ENCODE measurements at places on chromosomes 12 and 14.

DNA sequence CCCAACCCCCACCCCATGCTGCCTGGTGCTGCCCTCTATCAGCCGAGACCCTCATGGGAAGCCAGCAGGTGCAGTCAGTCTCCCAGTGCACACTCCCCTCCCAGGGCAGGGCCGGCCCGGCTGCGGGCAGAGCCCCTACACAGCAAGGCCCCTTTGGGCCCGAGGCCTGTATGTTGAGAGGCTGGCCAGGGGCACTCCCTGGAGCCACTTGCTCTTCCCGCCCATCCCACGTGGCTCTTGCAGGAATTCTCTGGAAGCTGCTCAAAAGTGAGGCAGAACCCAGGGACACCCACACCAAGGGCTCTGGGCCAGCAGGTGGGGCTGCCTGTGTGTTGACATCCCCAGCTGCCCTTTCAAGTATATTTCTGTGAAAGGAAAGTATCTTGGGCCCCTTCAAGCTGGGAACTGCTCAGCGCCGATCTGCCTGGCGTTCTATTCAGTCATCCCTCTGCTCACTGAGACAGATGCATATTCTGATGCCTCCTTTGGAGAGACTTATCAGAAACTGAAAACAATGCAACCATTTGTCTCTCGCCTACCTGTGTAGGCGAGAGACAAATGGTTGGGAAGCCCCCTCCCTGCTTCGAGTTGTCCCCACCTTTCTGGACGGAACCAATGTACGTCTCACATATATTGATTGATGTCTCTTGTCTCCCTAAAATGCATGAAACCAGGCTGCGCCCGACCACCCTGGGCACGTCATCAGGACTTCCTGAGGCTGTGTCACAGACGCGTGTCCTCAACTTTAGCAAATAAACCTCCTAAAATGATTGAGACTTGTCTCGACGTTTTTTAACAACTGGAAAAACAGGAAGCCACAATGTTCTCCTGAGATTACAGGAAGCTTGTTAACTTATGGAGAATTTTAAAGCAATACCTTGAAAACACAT is 6.0 kb downstream of the GPR132 start:
- no peak for DNase-seq

- DNase-seq: no peak
Measured at GRCh38 chr14:61549425-61549824, 145.9 kb upstream of the HIF1A start.

DNA sequence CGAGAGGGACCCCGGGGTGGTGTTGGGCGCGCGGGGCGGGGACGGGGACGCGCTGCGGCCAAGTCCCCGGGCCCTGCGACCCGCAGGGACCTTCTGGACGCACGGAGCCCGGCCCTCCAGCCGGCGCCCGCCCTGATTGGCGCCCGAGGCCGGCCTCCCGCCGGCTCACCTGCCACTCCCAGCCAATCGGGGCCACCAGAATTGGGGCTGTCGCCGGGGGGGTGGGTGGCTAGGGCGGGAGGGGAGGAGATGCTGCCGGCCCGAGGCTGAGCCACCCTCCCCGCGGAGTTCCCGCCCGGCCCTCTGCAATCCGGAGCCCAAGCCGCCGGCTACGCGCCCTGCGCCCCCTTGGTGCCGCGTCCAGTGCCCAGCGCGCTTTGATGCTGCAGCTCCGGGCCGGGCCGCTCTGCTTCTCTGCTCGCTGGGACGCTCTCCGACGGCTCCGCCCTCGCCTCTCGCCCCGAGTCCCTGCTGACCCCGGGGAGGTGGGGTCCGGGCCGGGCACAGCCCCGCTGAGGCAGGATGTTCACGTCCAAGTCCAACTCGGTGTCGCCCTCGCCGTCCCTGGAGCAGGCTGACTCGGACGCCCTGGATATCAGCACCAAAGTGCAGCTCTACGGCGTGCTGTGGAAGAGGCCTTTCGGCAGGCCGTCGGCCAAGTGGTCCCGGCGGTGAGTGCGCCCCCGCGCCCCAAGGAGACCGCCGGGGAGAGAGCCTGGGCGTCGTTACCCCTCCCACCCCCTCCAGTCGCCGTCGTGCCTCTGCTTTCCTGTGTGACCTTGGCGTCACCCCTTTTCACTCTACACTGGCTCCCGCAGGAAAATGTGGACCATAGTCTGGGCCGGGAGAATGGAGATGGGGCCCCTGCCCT is at the start of gene PLEKHD1:
TSS of gene PLEKHD1 (plus strand) at position 285 of the 871 bp plus-strand sequence. CDS start at position 523, 238 bp downstream.
- no peak for DNase-seq

- DNase-seq: no peak
Measured at GRCh38 chr12:49195736-49196135, 6.9 kb upstream of the TUBA1A start.

GRCh38 chr14:35963209-35963608 is 137.1 kb downstream of the BRMS1L start:
- no peak for DNase-seq

GRCh38 chr12:90808568-90808967 is 146.4 kb downstream of the CCER1 start:
- no peak for DNase-seq

GRCh38 chr12:90407841-90408240 is 547.1 kb downstream of the CCER1 start:
- DNase-seq: no peak

DNA sequence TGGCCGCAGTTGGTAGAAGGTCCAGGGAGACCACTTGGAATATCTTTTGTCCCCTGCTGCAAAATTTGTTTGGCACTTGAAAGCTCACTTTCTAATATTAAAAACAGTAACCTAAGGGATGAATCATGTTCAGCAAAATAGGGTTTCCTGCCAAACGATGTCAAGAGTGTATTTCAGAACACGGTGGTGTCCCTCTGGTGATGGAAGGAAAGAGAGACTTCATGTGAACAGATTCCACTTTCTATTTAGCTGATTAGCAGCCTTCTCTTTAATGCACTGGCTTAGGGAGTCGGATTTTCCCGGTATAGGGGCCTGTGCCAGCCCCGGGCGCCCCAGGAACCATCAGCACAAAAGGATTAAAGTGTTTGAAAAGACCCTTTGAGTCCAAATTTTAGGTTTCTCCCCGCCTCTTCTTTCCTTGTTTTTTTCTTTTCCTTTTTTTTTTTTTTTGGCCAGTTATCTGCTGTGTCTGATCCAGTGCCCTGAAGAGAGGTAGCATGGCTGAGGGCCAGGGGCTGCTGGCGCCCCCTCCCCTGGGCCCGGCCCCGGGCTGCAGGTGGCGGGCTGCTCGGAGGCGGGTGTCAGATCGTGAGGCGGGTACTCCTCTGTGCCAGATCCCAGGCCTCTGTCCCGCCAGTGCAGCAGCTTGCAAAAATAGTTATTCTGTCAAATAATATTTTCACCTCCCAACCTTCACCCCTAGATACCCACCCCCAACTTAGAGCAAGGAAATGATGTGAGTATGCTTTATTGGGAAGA is 88.3 kb downstream of the TESC start:
- DNase-seq: no peak

DNA sequence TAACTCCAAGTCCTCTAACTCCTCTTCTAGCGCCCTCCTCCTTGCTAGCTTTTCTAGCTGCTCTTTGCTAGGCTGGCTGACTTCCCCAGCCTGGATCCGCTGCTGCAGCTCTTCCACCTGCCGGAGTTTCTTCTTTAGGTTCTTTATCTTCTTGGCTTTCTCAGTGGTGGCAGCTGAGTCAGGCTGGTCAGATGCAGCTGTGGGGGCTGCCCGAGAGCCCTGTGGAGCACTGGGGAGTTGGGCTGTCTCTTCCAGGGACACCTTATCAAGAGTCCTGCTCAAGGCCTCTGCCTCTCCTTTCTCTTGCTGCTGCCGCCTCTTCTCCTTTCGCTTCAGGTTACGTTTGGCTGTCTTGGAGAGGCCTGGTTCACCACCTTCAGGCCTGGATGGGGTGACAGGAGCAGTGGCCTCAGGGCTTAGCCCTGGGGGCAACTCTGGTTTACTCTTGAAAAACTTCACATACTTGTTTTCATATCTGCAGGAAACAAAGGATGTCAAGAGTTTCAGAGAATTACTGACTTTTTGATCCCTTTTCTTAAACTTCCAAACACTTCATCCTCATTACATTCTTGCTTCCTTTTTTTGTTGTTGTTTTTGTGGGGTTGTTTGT is 25.7 kb downstream of the PYM1 start:
- no peak for DNase-seq

DNA sequence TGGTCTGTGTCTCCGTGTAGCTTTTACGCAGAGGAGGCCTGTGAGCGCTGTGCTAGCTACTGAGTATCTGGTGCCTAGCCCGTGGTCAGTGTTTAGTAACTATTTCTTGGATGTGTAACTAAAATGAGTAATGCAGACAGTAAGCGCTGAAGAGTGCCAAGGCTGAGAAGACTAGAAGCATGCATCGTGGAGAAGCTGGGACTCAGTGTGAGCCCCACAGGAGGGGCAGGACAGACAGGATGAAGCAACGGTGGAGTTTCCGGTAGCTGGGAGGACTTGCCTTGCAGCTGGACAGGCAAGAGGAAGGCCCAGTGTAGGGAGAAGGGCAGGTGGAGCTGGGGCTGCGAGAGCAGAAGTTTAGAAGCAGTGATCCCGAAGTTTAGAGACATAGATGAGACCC is 233.4 kb upstream of the FKBP4 start:
- no peak for DNase-seq

DNA sequence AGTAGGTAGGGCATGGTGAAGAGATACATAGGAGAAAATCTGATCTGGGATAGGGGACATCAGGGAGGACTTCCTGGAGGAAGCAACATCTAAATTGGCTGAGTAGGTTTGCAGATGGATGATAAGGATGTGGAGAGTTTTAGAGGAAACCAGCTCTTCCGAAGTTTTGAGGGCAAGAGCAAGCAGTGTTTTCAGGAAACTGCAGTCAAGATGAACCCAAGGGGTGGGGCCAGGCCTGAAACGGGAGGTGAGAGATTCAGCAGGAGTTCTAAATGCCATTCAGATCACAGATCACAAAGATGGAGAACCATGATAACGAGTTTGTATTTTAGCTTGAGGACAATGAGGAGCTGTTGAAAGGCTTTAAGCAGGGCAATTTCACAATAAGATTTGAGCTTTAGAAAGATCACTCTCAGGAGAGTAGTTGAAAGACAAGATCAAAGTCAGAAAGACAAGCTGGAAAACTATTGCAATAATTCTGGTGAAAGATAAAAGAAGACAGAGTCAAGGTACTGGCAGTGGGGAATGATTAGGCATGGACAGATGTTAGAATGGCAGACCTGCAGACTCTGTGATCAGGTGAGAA is 70.1 kb upstream of the PLXNC1 start:
- DNase-seq: no peak

DNA sequence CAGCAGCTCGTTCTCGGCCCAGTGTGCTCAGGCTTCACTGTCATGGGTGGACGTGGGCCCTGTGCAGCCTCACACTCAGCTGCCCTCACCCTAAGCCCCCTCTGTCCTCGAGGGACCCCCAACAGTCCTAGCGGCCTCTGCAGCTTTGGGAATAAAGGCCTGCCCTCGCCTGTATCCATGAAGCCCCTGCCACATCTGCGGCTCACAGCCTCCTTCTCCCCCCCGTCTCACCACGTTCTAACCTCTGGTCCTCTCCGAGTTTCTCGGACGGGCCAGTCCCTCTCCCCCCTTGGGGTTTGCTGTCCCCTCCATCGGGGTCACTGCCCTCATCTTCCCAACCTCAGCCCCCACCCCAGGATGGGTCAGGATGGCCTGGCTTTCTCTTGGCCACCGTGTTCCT is 30.2 kb upstream of the GALNT9 start:
- no peak for DNase-seq

DNA sequence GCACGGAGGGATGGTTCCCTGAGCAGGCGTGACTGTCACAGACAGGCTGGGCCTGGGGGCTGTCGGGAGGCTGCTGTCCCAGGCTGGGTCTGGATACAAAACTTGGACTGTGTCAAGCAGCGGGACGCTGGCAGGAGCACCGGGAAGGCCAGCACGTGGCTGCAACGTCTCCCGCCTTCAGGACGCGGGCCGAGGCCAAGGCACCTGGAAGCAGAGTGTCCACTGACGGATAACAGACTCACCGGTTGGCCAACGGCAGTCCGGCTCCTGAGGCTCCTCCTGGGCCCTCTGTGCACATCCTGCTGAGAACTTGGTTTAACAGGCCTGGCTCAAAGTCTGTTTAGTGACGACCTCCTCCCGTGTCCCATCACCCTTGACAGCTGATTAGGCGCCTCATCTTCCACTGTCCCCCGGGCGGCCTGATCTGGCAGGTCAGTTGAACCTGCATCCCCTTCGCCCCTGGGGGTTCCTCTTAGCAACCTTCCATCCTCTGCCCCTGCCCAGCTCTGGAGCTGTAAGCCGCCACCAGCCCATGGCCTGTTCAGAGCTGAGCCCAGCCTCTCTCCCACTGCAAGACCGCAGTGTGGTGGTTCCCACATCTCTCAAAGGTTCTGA is 2.5 kb downstream of the XRCC3 start:
- no peak for DNase-seq

- no peak for DNase-seq
Measured at GRCh38 chr12:57744194-57744776, 554 bp upstream of the TSPAN31 start.

GRCh38 chr14:95183082-95183481 is 25.8 kb upstream of the DICER1 start:
- DNase-seq: no peak

DNA sequence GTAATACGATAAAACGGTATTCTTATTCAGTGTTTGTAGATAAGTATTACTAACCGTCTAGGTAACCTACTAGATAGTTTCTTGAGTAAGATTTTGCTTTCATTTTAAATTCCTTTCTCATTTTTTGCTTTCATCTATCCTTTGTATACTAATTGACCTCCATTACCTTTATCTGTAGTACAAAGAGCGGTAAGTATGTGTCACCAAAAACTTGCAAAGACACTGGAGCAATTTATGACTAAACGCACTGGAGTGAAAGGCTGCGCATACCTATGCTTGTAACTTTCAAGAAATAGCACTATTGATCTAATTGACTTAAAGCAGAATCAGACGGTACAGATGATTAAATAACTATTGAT is 1.7 kb downstream of the ARHGAP5 start:
- peak; percentile 65 for DNase-seq

GRCh38 chr14:105193916-105194782 is 13.0 kb upstream of the NUDT14 start:
- DNase-seq: no peak

GRCh38 chr12:110353211-110353965 is 50.1 kb downstream of the ANAPC7 start:
- DNase-seq: no peak

DNA sequence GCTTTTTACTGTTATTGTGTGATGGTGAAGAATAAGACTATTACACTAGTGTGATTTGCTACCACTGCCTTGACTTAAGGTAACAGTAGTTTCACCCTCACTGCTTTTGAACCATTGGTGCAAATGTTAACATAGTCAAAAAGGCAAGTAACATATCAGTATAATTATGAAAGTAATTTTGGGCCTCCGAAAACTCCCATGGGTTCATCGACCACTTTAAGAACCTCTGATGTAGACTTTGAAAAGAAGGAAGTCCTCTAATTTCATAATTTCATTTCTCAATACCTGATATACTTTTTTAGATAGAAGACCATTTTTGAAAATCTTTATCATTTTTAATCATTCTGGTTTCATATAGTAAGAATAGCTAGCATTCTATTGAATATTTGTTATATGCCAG is 57.7 kb downstream of the ETNK1 start:
- DNase-seq: no peak

- peak; percentile 88 for DNase-seq
Measured at GRCh38 chr12:29148911-29149690, at the start of gene FAR2. Gene FAR2, plus strand, starts transcription at chr12:29149278. Its CDS starts 121,172 bp downstream, at chr12:29270450.

DNA sequence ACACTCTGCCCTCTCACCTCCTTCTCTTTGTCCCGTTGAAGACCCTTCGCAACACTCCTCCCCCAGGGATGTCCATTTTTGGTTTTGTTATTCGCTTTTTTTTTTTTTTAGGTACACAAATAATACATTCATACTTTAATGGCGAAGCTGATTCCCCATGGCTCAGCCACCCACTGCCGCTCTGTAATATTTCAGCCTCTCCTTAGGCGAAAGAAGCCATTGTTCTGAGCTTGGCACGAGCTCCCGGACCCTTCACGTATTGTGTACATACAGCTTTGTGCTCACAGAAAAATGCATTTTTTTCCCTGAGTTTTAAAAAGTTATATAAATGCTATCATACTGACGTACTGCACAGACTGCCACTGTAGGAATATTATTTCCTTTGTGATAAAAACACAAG is 115.0 kb downstream of the TMEM132C start:
- DNase-seq: no peak

Data from small intestine (tissue), 16 donors.